ENCODE measurements at places on chromosomes 2 and 18.

- DNase-seq, result peak; percentile 68
Measured at GRCh38 chr2:199739413-199740110, 111.4 kb downstream of the FTCDNL1 start.

DNA sequence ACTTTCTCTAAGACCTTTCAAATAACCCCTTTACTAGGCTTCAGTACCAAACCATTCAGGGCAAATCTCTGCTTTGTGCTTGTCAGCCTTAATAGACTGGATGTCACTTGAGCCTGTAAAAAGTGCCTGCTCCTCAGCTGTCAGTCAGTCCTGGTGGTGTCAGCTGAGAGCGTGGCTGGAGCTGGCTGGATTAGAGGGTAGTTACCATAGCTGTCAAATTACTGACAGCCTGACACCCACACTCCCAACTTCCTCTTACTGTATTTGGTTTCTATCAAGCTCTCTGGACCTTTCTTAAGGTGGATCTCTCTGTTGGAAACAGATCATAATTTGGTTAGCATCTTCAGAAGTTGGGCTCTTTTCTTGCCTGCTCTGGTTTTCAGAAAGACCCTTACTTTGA is 371.4 kb upstream of the ATP5MC3 start:
- DNase-seq, result no peak

DNA sequence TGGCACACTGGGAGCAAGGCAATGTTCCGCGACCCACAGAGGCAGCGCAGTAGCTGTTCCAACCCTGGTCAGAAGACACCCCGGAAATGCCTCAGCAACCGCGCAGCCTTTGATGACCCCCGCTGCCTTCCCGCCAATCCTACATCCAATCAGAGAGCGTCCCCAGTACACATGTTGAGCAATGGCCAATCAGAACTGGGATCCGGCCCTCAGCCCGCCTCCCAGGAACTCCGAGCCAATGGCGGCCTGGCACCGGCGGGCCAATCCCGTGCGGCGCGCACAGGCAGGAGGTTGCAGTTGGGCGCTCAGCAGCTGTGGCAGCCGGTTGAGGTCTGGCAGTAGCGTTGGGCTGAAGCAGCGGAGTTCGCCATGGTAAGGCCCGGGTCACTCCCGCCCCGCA is at the start of gene TUBA3D:
TSS of gene TUBA3D (plus strand) at position 289 of the 400 bp plus-strand sequence. CDS start at position 370, 81 bp downstream.
- no peak for DNase-seq

DNA sequence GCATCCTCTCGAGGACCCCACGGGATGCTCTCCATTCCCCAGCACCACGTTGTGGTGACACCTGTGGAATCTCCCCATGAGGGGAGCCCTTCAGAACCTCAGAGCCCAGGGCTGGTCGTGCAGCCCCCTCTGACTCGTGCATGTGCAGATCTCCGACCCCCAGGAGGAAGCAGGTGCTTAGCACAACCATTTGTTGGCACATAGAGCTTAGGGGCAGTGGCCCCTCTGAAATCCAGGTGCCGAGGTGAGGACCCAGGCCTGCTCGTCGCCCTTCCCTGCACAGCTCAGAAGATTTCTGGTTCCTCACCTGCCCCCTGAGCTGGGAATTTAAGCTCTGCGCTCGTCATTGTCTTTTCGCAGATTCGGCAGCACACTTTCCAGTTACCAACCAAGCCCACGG is 1.3 kb upstream of the OTOS start:
- DNase-seq, result no peak

DNA sequence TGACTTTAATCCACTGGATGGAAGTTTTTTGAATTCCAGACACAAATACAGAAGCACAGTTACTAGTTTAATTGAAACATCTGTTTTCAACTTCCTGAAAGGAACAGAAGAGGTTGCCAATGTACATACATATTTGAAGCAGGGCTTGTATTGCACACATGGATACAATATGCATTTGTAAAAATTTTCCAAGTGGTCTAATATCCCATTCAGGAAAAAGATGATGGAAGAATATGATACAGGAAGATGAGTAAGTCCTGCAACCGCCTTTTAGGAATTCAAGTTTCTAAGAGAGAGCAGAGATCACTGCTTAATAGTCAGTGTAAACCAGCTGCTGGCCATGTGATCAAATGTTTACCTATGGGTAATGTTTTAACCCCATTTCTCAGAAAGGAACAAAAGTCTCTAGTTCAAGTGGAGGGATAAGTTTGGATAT is 265.4 kb downstream of the TRIB2 start:
- no peak for DNase-seq

DNA sequence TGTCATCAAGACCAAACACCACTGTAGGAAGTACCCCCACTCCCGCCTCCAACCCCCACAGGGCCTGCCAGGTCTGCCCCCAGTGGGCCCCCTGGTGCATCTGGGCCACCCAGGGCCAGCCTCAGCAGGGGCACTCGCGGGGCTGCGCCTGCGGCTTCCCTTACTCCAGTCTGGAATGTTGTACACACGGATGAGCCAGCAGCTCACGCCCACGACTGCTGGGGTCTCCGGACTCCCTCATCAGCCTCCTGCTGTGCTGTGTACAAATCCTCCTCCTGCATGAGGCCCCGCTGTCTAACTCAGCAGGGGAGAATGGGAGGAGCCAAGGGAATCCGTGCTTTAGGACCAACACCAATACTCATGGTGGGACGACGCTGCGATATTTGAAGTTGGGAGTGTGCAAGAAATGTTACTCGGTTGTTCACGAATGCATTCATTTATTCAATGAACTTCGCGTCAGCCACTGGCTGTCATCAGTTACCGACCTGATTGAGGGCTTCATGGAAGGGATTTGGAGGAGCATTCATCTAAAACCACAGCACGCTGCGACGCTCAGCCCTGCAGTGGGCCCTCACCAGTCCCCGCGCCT is 654 bp upstream of the ASB1 start:
- no peak for DNase-seq

DNA sequence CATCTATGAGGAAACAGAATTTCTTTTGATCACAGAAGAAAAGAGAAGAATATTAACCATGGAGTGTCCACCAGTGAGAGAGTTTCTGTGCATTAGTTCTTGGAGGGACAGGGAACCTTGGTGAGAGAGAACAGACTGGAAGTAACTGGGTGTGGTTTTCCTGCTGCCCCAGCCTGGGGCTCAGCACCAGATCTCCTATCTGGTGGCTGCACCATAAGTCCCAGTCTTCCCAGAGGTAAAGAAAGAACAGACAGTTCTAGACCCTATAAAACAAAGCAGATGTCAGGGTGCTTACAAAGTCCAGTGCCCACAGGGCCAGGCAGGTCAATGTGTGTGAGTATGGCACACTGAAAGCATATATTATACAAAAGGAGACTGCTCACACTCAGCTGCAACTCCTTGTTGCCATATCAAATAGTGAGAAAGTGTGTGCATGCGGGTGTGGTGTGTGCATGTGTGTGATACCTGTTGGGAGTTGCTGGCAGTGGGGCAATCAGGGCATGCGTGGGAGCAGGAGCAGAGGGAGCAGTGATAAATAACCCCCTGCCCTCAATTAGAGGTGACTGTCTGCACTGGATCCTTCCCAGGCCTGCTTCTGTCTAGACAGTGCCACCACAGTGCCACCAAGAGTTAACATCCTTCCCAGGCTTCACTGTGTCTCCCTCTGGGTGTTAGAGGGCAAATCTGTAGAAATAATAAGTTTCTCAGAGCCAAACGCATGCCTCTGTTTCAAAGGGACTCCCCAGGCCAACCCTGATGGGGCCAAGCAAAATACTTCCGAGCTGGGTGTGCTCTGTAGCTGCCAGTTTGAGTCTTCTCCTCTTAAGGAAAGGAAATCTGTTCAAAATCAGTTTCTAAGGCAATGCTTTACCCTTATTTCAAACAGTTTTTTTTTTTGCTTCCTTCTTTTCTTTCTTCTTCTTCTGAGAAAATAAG is 45.7 kb downstream of the RDH14 start:
- DNase-seq, result no peak

DNA sequence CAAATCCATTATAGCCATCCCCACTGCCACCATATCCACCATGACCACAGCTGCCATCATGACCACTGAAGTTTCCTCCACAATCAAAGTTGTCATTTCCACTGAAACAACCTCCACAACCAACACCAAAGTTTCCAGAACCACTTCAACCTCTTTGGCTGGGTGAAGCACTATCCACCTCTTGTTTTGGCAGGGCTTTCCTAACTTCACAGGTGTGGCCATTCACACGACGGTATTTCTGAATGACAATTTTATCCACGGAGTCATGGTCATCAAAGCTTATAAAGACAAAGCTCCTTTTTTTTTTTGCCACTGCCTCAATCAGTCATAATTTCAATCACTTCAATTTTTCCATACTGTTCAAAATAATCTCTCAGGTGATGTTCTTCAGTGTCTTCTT is 89.8 kb upstream of the UGP2 start:
- no peak for DNase-seq

GRCh38 chr2:203648273-203648672 is 58.2 kb upstream of the CD28 start:
- no peak for DNase-seq

DNA sequence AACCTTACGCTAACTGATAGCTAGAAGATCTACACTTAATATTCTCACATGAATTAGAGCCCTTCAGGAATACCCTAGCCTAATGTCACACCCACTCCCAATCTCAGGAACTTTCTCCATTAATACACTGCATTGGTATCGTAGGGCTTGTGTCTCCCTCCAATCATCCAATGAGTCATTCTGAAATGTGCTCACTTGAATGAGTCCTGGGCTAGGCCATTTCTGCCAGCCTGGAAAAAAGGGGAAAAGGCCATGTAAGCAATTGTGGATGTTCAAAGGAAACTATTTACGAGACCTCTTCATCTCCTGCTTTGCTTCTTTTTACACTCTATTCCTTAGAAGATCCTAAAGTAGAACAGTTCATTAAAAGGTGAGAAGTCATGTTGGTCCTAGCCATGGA is 18.8 kb downstream of the ZEB2 start:
- no peak for DNase-seq

DNA sequence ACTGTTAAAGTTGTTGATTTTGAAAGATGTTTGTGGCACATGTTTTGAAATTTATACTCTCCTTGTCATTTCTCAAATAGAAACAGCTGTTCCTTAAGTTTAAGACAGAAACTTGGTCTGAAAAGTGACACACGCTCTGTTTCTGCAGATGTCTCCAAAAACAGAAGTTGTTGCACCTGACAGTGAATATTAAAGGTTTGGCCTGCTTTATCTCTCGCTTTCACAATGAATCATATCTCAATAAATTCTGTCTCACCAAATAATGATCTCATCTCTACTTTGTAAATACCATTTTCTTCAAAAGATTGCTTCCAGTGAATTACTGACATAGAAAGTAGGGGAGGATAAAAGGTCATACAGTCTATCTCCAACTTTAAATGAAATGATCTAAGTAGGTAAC is 294.9 kb upstream of the SYT4 start:
- DNase-seq, result no peak

DNA sequence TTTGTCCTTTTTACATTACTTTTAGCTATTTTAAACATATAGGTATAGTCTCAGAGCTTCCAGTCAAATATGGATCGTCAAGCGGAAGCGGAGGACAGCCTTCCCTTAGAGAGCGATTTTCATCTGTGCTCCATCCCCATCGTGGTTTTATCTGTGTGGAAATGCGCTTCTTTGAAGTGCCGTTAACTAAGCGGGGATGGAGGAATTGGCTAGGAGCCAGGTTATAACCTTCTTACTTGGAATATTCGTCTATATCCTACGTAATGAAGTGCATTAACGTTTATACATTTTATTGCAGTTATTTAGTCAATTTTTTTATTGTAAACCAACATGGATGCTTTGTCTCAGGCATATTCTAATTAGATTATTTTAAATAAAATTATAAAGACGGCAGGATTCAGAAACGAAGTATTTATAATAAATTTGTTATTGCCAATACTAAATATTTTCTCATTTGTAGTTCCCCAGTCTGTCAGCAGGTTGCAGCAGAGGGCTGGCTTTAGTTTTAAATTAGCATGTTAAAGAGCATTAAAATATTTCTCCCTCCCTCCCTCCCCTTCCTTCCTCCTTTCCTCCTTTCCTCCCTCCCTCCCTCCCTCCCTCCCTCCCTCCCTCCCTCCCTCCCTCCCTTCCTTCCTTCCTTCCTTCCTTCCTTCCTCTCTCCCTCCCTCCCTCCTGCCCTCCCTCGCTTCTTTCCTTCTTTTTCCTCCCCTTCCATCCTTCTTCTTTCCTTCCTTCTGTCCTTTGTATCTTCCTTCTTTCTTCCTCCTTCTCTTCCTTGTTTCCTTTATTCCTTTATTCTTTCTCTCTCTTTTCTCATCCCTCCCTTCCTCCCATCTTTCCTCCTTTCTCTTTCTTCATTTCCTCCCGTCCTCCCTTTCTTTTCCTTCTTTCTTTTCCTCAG is 80.6 kb upstream of the DOCK10 start:
- DNase-seq, result peak; percentile 52

DNA sequence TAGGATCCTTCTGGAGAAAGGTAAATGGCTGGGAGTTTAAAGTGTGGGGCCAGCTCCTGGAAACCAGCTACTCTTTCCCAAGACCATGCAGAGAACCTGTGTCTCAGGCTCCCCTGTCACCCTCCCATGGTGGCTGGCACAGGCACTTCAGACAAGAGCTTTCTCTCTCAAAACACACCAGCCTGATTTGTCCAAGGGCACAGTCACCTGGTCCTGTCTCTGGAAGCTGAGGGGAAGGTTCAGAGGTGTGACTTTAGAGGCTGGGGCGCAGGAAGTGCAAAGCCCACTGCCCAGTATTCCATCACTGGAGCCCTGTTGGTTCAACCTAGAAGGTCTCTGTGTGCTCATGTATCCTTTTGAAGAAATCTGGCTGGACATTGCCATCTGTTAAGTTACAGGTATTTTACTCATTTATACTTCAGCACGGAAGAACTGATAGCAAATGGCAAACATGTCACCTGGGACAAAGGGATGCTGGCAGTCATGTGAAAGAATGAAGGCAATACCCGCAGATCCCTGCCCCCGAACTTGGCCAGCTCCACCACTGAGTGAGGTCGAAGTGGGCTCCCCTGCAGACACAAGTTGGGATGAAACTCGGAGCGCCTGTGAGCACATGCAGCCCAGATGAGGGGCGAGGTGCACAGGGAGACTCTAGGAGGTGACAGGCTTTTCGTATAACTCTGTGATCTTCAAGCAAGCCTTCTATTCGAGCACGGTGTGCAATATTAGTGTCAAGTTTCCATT is 96.9 kb upstream of the MGAT4A start:
- no peak for DNase-seq

DNA sequence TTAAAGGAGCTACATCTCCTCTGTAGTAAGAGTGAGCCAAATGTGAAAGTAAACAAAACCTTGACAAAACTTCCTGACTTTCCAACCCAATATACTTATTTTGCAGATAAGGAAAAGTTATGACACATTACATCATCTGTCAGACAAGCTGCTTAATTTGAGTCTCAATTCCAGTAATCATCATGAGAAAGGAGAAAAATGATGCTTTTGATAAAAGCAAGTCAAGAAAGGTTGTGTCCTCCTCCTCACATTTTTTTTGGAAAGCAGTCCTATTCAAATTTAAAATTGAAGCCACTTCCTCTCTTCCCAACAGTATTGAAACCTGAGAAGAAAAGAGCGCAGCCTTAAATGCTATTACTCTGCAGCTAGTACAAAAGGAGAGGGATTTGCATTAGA is 519.6 kb downstream of the LRP1B start:
- no peak for DNase-seq

GRCh38 chr18:62386601-62387000 is 61.5 kb downstream of the TNFRSF11A start:
- DNase-seq, result no peak

GRCh38 chr2:181465676-181466375 is 8.6 kb downstream of the ITGA4 start:
- no peak for DNase-seq

- DNase-seq, result no peak
Measured at GRCh38 chr2:201644001-201644400, 698 bp upstream of the TMEM237 start.

GRCh38 chr18:48667276-48668254 is 128.7 kb downstream of the CTIF start:
- DNase-seq, result peak; percentile 55
